NCI-H1694 (cell line): ENCODE measurements at places on chromosomes 3 and 15.

- no peak for DNase-seq
Measured at GRCh38 chr3:108079877-108080276, 11.0 kb downstream of the CD47 start.

DNA sequence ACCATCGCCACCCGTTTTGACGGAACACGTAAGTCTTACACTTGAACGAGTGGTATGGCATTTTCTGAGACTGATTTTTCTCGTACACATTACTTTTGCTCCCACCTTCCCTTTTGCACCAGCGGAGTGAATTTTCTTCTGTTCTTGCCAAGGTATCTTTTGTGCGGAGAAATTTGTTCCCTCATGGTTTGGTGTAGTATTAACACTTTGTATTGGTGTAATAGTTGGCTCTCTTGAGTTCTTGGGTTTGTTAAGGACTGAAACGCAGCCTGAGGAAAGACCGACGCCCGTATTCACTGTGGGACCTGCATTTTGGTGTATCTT, 420 bp downstream of the KCNH8 start:
- no peak for DNase-seq

- no peak for DNase-seq
Measured at GRCh38 chr15:51755790-51756189, 4.4 kb downstream of the TMOD2 start.

DNA sequence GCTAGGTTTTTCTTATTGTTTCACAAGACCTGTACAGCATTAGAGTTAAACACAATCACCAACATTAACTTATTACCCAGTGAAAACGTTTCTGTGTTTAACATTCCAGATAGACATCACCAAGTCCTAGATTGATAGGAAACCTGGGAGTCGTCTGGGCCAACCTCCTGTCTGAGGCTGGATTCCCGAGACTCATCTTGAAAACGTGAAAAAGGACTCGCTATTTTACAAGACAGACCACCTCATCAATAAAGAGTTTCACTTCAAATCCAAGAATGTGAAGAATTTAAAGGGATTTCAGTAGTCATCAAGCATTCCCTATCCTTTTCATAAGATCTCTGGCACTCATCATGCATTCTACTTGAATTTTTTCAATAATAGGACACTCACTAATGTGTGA, 626.6 kb downstream of the MCTP2 start:
- no peak for DNase-seq

GRCh38 chr3:52532838-52533622, 627 bp downstream of the NT5DC2 start:
- DNase-seq = no peak

GRCh38 chr3:99570061-99570460, 68.3 kb upstream of the COL8A1 start:
- no peak for DNase-seq

DNA sequence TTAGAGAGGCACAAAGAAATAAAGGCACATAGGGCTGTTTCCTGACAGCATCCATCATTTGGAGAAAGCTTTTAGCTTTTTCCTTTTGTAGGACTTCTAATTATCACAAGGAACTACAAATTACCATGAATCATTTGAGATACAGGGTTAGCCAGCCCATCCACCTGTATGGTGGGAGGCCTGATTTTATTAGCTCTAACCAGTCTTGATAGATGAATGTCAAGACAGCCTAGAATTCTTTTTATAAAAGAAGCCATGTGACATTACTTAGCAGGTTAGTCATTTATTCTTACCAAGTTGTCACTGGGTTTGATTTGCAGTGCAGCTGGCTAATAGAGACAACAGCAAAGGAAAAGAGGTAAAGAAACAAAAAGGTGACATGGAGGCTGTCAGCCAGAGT, 618.1 kb downstream of the ZNF385D start:
- no peak for DNase-seq

GRCh38 chr3:58043933-58044332, 35.7 kb downstream of the FLNB start:
- DNase-seq = no peak

- DNase-seq = no peak
Measured at GRCh38 chr3:9884555-9885165, 4.6 kb upstream of the CIDEC start.

- no peak for DNase-seq
Measured at GRCh38 chr3:16257309-16257708, 7.4 kb downstream of the DPH3 start.

GRCh38 chr15:80462836-80463512, 58.8 kb downstream of the ARNT2 start:
- DNase-seq = no peak

DNA sequence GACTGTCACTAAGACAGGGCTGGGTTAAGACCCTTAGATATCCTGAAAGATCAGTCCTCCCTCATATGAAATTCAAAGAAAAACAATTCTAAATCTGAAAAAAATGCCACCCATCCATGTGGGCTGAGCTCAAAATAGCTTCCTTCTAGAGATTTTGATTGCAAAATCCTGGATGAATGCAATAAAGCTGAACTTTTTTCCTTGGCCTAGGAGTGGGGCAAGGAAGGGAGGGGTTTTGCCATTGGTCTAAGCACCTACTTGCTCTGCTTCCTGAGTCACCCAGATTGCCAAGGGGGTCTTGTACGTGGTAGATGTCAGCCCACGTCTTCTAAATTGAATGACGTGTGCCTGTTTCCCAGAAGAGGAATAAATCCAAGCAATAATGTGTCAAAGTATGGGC, 15.3 kb upstream of the SMAD3 start:
- DNase-seq = no peak

DNA sequence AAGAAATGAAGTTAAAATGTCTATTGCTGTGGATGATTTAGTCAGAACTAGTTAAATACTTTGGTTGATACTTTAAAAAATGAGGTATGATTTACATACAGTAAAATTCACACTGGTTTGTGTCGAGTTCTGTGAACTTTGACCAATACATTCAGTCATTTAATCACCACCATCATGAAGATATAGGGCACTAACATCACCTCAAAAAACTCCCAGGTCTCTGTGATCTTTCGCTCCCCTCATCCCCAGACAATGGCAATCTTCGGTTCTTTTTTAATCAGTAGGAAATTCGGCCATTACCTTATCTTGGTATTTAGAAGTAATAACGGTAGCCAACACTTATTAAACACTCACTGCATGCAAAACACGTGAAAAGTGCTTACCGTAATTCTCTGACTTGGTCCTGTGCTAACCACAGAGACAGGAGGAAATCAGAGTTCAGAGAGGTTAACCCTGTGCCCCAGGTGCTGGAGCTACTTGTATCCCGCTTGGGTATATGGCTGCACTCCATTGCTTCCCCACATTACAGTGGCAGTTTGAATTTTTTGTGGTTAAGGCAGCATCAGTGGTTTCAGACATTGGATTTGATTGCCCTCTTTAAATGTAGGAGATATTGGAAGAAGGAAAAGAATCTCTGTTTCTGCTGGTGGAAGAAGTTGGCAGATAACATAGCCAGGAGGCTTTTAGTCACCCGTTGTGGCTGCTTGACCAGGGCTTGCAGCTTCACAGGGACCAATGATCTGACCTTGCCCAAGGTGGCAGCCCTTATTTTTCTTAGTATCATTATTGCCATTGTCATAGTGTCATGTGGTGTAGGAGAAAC, 4.2 kb downstream of the PLCL2 start:
- no peak for DNase-seq

DNA sequence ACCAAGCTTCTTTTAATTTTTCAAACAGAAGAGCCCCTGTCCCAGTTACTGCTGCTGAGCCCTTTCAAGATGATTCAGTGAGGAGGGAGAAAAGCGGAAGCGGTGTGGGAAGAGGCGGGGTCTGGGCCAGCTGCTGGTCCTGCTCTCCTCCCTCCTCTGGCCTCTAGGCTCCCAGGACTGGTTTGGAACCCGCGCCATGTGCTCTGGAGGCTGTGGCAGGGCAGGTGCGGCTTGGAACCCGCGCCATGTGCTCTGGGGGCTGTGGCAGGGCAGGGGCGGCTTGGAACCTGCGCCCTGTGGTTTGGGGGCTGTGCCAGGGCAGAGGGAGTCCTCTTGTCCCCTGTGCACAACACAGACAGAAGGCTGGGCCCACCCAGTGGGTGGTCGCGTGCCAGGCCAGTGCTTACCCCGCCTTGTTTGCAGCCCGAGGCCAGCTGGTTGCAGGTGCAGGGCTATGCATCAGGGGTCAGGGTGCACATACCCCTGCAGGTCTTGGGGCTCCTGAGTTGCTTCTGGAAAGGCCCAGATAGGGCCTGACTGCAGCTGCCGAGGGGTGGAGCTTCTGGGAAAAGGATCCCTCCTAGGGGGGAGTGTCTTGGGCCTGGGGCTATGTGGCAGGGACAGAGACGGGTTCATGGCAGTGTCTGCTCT, 12.2 kb downstream of the ALG1L2 start:
- no peak for DNase-seq

GRCh38 chr3:106965307-106965706, 411.9 kb upstream of the CCDC54 start:
- DNase-seq = no peak

GRCh38 chr3:38560996-38561717, 65.0 kb downstream of the EXOG start:
- no peak for DNase-seq
